ENCODE measurements at places on chromosomes 12 and 14. TPM values are rescaled to one million over a fixed set of nuclear protein-coding genes. Genes with fewer than 3 reads are reported as not detected.

DNA sequence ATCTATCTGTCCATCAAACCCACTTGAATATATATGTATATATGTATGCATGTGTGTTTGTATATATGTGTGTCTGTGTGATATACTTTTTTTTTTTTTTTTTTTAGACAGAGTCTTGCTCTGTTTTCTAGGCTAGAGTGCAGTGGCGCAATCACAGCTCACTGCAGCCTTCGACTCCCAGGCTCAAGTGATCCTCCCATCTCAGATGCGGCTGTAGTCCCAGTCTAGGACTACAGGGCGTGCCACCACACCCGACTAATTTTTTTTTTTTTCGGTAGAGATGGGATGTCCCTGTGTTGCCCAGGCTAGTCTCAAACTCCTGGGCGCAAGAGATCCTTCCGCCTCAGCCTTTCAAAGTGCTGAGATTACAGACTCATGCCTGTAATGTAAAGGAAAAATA lies 13.0 kb upstream of the APOBEC1 start:
- H3K4me3 ChIP-seq, result no peak overlapping the region
- H3K27ac ChIP-seq, result no peak overlapping the region
- DNase-seq, result no peak

GRCh38 chr12:47244835-47245234 lies 165.1 kb upstream of the AMIGO2 start:
- no peaks in the 10 kb centered on the region for H3K27me3 ChIP-seq
- H3K4me3 ChIP-seq, result no peak overlapping the region
- no peak overlapping the region for H3K27ac ChIP-seq
- no peaks in the 10 kb centered on the region for H3K4me1 ChIP-seq
- H3K36me3 ChIP-seq, result no peaks in the 10 kb centered on the region

DNA sequence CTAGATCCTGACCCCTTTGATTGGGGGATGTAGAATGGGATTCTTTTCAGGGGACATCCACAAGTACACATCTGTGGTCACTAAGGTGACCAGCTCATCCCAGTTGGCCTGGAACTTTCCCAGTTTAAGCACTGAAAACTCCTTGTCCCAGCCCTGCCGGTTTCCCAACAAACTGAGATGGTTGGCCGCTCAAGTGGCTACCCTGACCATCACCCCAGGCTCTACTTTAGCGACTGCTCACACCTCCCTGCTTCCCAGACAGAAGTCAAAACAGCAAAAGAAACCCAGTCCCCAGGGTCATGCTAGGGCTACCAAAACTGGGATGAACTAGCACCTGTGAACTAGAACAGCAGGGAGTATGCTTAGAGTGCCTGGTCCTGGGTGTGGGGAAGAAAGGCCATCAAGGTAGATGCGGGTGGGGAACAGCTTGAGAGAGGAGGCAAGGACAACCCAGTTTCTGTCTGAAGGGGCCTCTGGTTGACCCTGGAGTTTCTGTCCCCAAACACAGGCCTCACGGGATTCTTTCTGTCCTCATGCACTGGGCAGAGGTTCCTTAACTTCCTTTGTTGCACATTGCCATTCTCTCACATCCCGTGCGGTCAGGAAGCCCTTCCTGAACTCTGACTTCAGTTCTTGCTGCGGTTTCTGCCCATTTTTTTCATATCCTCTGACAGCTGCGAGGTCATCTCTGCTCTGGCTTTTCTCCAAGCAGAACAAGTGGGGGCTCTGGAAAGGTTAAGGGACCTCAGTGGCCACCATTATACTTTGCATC lies 1.6 kb downstream of the LTB4R start:
- peak overlapping the region; percentile 90 for H3K27ac ChIP-seq
- DNase-seq, result no peak
- peaks cover 9% of the 10 kb centered on the region for H3K27me3 ChIP-seq

Gene TAS2R50
- 0.55 TPM for total RNA-seq

- H3K4me3 ChIP-seq, result no peak overlapping the region
- no peaks in the 10 kb centered on the region for H3K27me3 ChIP-seq
- DNase-seq, result no peak
- no peak overlapping the region for H3K27ac ChIP-seq
- no peaks in the 10 kb centered on the region for H3K4me1 ChIP-seq
Measured at GRCh38 chr14:65946494-65946893, 534.0 kb downstream of the FUT8 start.

DNA sequence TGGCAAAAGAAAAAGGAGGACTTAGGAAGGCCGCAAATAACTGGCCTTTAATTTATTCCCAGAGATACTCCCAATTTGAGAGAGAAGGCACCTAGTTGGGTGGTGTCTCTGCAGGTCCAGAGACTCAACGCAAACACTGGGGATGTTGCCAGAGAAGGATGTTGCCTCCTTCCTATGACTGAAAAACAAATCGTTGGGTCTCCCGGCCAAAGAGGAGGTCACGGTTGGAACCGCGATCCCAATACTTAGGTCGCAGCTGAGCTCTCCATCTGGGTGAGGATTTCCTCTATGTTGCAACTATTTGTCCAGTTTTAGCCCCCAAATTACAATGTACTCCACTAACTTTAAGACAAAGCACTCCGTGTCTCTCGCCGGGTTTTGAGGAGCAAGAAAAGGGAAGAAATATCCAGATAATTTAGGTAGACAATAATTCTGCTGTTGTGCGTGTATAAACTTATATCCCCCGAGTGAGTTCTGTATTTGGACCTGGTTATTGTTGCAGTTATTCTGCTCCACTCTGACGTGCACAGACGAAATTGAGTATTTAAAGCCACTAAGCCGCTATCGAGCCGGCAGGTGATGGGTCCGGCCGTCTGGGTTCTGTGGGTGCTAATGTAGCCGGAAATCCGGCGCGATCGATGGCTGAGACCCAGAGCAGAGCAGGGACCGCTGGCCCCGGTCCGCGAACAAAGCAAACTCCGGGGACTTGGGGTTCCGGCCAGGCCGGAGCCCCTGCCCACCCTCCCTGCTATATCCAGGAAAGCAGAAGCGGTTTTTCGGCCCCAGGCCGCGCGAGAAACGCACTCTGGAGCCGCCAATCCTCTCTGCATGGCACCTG lies 5.7 kb downstream of the HOXC12 start:
- peaks cover 100% of the 10 kb centered on the region for H3K27me3 ChIP-seq
- DNase-seq, result no peak
- no peaks in the 10 kb centered on the region for H3K4me1 ChIP-seq
- H3K27ac ChIP-seq, result no peak overlapping the region

DNA sequence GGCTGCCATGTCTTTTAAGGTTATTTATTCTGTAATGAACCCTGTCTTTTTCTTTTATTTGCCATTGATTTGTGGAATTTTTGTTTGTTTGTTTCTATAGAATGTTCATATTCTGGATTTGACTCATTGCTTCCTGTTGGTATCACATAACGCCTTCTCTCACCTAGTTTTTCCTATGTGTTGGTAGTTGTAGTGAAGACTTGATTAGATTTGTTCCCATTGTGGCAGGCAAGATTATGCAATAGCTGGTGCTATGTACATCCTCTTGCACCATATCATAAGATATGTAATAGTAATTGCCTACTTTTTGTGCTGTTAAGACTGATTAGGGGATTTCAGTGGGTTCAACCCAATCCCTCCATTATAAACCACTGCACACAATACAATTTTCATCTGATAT lies 3.9 kb upstream of the KRT6B start:
- no peaks in the 10 kb centered on the region for H3K36me3 ChIP-seq
- H3K4me1 ChIP-seq, result no peaks in the 10 kb centered on the region
- no peaks in the 10 kb centered on the region for H3K27me3 ChIP-seq
- H3K27ac ChIP-seq, result no peak overlapping the region

GRCh38 chr12:116918464-116918863 lies 7.7 kb downstream of the FBXW8 start:
- no peak overlapping the region for H3K27ac ChIP-seq
- peaks cover 2% of the 10 kb centered on the region for H3K36me3 ChIP-seq
- peaks cover 10% of the 10 kb centered on the region for H3K4me1 ChIP-seq
- H3K4me3 ChIP-seq, result no peak overlapping the region
- no peaks in the 10 kb centered on the region for H3K27me3 ChIP-seq
- DNase-seq, result no peak

GRCh38 chr12:50825372-50825838 lies 17.3 kb upstream of the TMPRSS12 start:
- H3K36me3 ChIP-seq, result peaks cover 7% of the 10 kb centered on the region
- peaks cover 10% of the 10 kb centered on the region for H3K4me1 ChIP-seq
- H3K27me3 ChIP-seq, result no peaks in the 10 kb centered on the region
- DNase-seq, result no peak

GRCh38 chr12:85834378-85834777 lies 1.8 kb downstream of the RASSF9 start:
- DNase-seq, result no peak
- no peaks in the 10 kb centered on the region for H3K36me3 ChIP-seq
- peak overlapping the region; percentile 84 for H3K27ac ChIP-seq
- no peaks in the 10 kb centered on the region for H3K4me1 ChIP-seq

Gene MANSC1
- 26.4 TPM for total RNA-seq

- no peak overlapping the region for H3K4me3 ChIP-seq
- no peaks in the 10 kb centered on the region for H3K36me3 ChIP-seq
- no peaks in the 10 kb centered on the region for H3K27me3 ChIP-seq
- H3K27ac ChIP-seq, result no peak overlapping the region
- H3K4me1 ChIP-seq, result peaks cover 6% of the 10 kb centered on the region
Measured at GRCh38 chr12:121838126-121838525, 20.5 kb downstream of the HPD start.

GRCh38 chr14:53062856-53063255 lies 90.3 kb downstream of the DDHD1 start:
- H3K4me3 ChIP-seq, result no peak overlapping the region
- no peaks in the 10 kb centered on the region for H3K27me3 ChIP-seq
- no peaks in the 10 kb centered on the region for H3K4me1 ChIP-seq
- peaks cover 6% of the 10 kb centered on the region for H3K36me3 ChIP-seq
- no peak for DNase-seq
- H3K27ac ChIP-seq, result no peak overlapping the region

Gene PCED1B
- total RNA-seq, result 7.6 TPM

DNA sequence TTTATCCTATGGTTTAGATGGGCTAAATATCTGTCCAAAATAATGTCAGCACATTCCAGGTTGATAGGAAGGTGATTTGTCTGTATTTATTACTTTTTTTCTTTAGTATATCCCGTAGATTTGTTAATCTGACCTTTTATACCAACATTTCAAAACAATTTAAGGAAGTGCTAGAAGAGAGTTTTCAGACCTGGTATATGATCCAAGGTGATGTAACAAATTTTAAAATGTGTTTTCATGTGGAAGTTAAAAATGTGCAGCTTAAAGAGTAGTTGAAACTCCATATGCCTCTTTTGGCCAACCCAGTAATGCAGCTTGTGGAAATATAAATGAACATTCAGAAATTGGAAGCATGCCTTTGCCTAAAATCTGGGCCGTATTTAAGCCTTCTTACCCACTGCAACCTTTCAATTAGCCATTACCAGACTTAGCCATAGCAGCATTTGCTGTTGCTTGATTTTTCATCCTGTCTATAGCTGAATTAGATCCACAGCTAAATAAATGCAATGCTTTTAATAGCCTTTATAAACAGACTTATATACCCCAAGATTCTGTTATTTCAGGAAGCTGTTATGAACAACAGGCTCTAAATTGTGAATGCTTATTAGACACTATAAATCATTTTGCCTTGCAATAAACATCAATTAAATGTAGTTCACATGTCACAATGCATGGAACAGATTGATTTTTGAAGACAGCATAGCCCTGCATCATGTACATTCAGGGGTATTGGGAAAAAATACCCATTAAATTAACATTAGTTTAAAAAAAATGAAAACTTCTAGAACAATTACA lies 271.2 kb downstream of the PDZRN4 start:
- no peak overlapping the region for H3K4me3 ChIP-seq
- no peaks in the 10 kb centered on the region for H3K36me3 ChIP-seq
- DNase-seq, result no peak

- H3K27ac ChIP-seq, result no peak overlapping the region
- H3K4me3 ChIP-seq, result no peak overlapping the region
- H3K27me3 ChIP-seq, result no peaks in the 10 kb centered on the region
- no peak for DNase-seq
- H3K36me3 ChIP-seq, result no peaks in the 10 kb centered on the region
Measured at GRCh38 chr14:101537286-101537685, 24.0 kb upstream of the DIO3 start.

GRCh38 chr12:108302403-108303311 lies 36.5 kb downstream of the CMKLR1 start:
- peak overlapping the region; percentile 78 for H3K27ac ChIP-seq
- H3K27me3 ChIP-seq, result no peaks in the 10 kb centered on the region
- no peaks in the 10 kb centered on the region for H3K36me3 ChIP-seq
- H3K4me3 ChIP-seq, result no peak overlapping the region
- H3K4me1 ChIP-seq, result peaks cover 91% of the 10 kb centered on the region
- peak; percentile 76 for DNase-seq

Gene HNF1A
- total RNA-seq, result not detected

- no peaks in the 10 kb centered on the region for H3K4me1 ChIP-seq
- DNase-seq, result no peak
- no peak overlapping the region for H3K4me3 ChIP-seq
- H3K27me3 ChIP-seq, result no peaks in the 10 kb centered on the region
- H3K36me3 ChIP-seq, result peaks cover 47% of the 10 kb centered on the region
Measured at GRCh38 chr14:57290751-57291150, 22.0 kb downstream of the AP5M1 start.

DNA sequence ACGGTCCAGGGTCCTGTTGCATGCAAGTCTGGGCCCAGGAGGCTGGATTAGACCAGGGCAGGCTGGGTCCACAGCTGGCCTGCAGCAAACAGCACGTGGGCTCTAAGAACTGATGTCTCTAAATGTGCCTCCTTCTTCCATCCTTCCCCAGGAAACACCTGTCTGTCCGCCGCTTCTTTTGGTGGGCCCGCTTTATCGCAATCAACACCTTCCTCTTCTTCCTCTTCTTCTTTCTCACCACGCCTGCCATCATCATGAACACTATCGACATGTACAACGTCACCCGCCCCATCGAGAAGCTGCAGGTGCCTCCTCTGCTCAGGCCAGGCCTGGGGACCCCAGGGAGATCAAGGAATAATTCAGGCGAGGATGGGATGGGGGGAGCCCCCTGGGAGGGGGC lies 28.3 kb downstream of the NGB start:
- H3K27me3 ChIP-seq, result no peaks in the 10 kb centered on the region
- no peak for DNase-seq
- no peaks in the 10 kb centered on the region for H3K36me3 ChIP-seq
- no peak overlapping the region for H3K27ac ChIP-seq

Gene PTPRB
- total RNA-seq, result 196 TPM

GRCh38 chr12:57729321-57729844 lies 9.2 kb downstream of the AGAP2 start:
- peaks cover 7% of the 10 kb centered on the region for H3K27me3 ChIP-seq
- H3K36me3 ChIP-seq, result no peaks in the 10 kb centered on the region
- H3K4me1 ChIP-seq, result peaks cover 5% of the 10 kb centered on the region
- no peak for DNase-seq

DNA sequence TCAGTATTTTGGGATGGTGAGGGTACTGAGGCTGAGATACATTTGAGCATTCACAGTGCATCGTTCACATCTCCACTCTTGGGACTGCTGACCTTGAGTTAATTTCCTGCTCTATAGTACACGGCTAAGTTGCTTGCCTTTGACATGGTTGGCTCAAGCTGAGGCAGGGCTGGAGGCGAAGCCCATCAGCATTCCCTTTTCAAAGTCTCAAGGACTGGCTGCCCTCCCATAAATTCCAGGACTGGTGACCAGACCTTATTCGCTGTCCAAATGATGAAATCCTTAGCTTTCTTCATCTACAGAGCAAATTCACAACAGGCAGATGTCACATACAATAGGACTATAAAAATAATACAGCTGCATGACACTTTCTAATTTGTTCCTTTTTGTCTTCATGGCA lies 85.9 kb downstream of the SSPN start:
- no peak overlapping the region for H3K27ac ChIP-seq
- H3K4me3 ChIP-seq, result no peak overlapping the region
- H3K27me3 ChIP-seq, result no peaks in the 10 kb centered on the region
- DNase-seq, result no peak
- H3K36me3 ChIP-seq, result no peaks in the 10 kb centered on the region
- H3K4me1 ChIP-seq, result no peaks in the 10 kb centered on the region

Gene ANKRD33
- not detected for total RNA-seq

Gene ANG
- total RNA-seq, result 28.1 TPM
